ENCODE measurements at places on chromosomes 16 and 17. TPM values are rescaled to one million over a fixed set of nuclear protein-coding genes. Genes with fewer than 3 reads are reported as not detected.

The EXOC3L1 gene
- total RNA-seq = 1.1 TPM

DNA sequence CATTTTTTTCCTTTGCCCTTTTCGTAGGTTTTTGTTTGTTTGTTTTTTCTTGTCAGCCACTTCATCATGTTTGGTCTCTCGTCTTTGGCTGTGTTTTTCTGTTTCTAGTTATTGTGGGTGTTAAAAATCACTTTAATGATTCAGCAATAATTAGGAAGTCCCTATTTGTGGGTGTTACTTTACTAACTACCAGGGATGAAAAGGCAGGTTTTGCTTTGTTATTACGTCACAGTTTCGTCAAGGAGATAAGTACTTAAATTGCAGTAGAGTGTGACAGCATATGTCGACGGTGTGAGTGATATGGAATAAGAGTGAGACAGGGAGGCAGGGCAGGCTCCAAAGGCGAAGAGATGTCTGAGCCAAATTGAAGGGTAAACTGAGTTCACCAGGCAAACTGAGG, 479.6 kb downstream of the WWOX start:
- no peaks in the 10 kb centered on the region for H3K4me1 ChIP-seq
- no peaks in the 10 kb centered on the region for H3K27me3 ChIP-seq
- DNase-seq = no peak
- H3K36me3 ChIP-seq = no peaks in the 10 kb centered on the region
- H3K4me3 ChIP-seq = no peak overlapping the region

The KRT33B gene
- not detected for total RNA-seq

DNA sequence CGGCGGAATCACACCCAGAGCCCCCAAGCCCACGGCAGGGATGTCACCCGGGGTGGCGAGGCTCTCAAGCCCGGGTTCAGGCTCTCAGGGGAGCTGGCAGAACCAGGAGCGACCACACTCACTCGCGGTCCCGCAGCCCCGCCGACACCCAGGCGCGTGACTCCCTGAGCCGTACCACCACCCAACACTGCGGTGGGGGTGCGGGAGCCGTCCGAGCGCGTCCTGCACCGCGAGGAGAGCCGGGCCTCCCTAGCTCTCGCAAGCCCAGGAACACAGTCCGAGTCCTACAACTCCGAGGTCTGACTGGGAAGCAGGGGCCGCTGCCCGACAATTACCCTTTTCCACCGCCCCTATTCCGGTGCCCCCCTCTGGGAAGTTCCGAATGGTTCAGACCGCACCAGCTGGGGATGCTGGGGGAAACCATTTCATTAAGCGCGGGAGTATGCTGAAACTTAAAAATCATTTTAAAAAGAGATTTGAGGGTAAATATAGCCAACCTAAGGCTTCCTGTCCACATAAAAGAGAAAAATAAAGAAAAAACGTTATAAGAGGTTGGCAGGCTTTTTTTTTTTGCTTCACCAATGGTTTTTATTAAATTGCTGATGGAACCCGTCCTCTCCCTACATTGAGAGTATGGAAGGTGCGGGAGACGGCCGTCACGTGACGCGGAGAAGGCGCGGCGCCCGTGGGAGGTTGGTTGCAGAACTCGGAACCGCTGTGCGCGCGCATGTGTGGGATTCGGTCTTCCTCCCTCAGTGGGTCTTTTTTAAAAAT, at the start of gene FLCN:
FLCN (minus strand) TSS at position 143 of the 774 bp plus-strand sequence. CDS start 9,031 bp downstream, outside the sequence.
- peak within 1 kb of the TSS; percentile 94 for H3K4me3 ChIP-seq
- H3K4me1 ChIP-seq = no peaks in the 10 kb centered on the region
- no peaks in the 10 kb centered on the region for H3K36me3 ChIP-seq

GRCh38 chr17:78785011-78785662, 3.1 kb upstream of the CYTH1 start:
- H3K4me3 ChIP-seq = no peak overlapping the region
- H3K27ac ChIP-seq = no peak overlapping the region
- H3K27me3 ChIP-seq = no peaks in the 10 kb centered on the region
- peak; percentile 39 for DNase-seq
- H3K36me3 ChIP-seq = no peaks in the 10 kb centered on the region

All from breast epithelium (tissue), 4 donors.